A549 treated with RU486 at 1 μM for 4 hours (cell line): ENCODE measurements at places on chromosomes 6 and 20. TPM values are rescaled to one million over a fixed set of nuclear protein-coding genes. Genes with fewer than 3 reads are reported as not detected.

The CHRNA4 gene
- total RNA-seq, result 0.15 to 0.37 TPM (median 0.22 TPM) in 5 replicates

The LAMP5 gene
- total RNA-seq, result 0.05 TPM in 1 of 5 replicates, not detected in the others

The ULBP3 gene
- total RNA-seq, result 3.4 to 4.2 TPM (median 3.8 TPM) in 5 replicates

The NOP56 gene
- 572 to 771 TPM (median 628 TPM) in 5 replicates for total RNA-seq

The IER3 gene
- 97.7 to 162 TPM (median 152 TPM) in 5 replicates for total RNA-seq

The GSTA3 gene
- not detected in 5 replicates for total RNA-seq

The CASS4 gene
- 0.03 to 0.08 TPM (median 0.05 TPM) in 3 of 5 replicates, not detected in the others for total RNA-seq

The CALHM6 gene
- not detected in 5 replicates for total RNA-seq

The GMPR gene
- total RNA-seq, result 0.37 to 0.76 TPM (median 0.64 TPM) in 5 replicates

The LGSN gene
- total RNA-seq, result 2.7 to 3.8 TPM (median 3.2 TPM) in 5 replicates

The MAK gene
- 0.10 to 0.21 TPM (median 0.14 TPM) in 5 replicates for total RNA-seq

The KCNQ2 gene
- total RNA-seq, result 0.49 to 1.3 TPM (median 0.60 TPM) in 5 replicates

The WFDC12 gene
- total RNA-seq, result not detected in 5 replicates

The C6orf52 gene
- 1.2 to 2.3 TPM (median 2.1 TPM) in 5 replicates for total RNA-seq

The TBC1D22B gene
- total RNA-seq, result 5.5 to 6.3 TPM (median 6.3 TPM) in 5 replicates

The MAP7 gene
- total RNA-seq, result 27.1 to 33.3 TPM (median 31.8 TPM) in 5 replicates
